ENCODE measurements at places on chromosomes 1 and 21.

DNA sequence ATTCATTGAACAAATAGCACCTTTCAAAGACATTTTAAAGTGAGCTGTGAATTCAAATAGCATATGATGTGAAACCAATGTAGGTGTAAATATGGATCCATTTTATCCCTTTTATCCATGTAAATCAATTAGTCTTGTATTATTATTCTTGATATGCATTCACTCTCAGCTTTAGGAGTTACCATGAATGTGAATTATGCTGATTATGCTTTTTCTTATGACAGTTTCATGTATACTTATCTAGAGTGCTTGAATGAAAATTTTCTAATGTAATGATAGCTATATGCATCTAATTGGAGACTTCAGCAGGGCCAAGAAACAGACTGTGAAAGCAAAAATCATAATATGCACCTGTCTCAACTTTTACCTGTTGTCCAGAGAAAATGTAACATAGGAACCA lies 226.6 kb upstream of the ST6GALNAC5 start:
- no peak for DNase-seq

DNA sequence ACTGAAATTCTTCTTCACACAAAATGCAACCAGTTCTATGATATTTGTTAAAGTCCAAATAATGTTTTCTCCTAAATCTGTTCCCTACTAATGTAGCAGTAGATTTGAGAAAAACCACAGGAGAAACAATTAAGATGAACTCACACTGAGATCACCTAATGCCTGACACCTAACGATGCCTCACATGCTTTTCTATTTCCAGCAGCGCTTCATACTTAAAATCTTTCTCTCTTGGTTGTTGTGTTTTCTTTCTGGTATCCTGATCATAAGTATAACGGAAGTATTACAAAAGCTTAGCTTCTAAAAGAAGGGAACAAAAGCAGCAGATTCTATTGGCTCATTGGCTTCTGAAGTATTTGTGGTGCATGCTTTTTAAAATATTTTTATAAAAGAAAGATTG lies 267.2 kb upstream of the SGIP1 start:
- no peak for DNase-seq

- DNase-seq: no peak
Observed at GRCh38 chr1:110185181-110185580, 24.9 kb upstream of the KCNC4 start.

- peak; percentile 68 for DNase-seq
Observed at GRCh38 chr1:202159534-202160371, 649 bp downstream of the PTPN7 start.

- no peak for DNase-seq
Observed at GRCh38 chr1:202754293-202754692, 44.0 kb upstream of the SYT2 start.

DNA sequence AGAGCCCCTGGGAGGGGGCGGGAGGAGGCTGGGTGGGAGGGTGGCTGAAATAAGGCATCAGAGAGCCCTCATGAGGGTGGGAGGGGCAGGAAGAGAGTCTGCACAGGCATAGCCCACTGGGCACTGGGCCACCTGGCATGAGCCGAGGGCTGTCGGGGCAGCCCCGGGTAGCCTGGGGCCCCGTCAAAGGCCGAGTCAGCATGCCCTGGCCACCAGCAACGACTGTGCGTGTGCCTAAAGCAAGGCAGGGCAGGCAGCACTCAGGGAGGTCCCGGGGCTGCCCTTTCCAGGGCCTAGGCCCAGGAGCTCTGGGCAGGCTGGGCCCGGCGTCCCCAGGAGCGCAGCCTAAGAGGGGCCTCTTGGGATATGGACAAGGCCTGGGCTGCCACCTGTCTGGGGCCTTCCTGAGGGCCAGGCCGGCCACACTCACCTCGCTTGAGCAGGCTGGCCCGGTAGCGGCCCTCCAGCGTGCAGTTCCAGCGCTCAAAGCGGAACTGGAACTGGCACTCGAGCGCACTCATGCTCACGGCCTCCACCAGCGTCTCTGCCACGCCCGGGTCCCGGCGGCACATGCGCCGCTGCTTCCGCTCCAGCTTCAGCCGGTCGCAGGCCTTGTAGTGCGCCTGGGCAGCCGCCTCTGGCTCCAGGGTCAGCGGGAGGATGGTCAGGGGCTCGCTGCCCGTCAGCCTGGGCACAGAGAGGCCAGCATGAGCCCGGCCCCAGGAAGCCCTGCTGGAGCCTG lies 22.7 kb downstream of the WNT9A start:
- no peak for DNase-seq

DNA sequence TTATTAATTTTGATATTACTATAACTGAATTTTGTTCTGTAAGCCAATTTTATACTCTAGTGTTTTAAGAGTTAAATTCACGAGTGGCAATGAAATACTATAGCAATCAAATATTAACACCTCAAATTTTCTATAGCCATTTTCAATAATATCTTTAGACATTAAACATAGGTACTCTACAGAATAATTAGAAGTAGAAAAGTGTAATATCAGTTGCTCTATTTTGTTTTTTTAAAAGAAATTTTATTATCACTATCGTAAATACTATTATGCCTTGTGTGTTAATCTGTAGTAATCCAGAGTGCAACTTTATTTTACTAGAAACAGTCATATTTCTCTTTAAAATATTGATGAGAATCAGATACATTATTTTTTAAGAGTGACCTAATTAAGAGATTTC lies 691.2 kb downstream of the USP25 start:
- no peak for DNase-seq

- no peak for DNase-seq
Observed at GRCh38 chr1:216614011-216614934, 109.0 kb downstream of the ESRRG start.

GRCh38 chr21:36422279-36423098 lies 37.3 kb downstream of the CHAF1B start:
- DNase-seq: no peak

DNA sequence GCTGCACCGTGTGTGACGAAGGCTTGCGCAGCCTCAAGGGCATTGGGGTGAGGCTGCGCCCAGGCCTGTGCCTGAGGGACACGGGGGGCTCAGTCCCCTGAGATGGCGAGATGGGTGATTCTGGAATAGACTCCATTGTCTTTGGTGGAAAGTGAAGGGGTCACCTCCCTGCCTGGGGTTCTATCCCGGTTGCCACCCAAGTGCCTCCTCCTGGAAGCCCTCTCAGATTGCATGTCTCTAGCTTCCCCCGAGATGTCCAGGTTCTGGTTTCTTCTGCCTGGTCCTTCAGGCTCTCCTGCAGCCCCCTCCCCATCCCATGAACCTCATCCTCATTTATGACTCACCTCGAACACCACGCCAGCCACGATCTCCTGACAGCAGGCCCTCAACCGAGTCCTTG lies 22.3 kb upstream of the MFN2 start:
- no peak for DNase-seq

DNA sequence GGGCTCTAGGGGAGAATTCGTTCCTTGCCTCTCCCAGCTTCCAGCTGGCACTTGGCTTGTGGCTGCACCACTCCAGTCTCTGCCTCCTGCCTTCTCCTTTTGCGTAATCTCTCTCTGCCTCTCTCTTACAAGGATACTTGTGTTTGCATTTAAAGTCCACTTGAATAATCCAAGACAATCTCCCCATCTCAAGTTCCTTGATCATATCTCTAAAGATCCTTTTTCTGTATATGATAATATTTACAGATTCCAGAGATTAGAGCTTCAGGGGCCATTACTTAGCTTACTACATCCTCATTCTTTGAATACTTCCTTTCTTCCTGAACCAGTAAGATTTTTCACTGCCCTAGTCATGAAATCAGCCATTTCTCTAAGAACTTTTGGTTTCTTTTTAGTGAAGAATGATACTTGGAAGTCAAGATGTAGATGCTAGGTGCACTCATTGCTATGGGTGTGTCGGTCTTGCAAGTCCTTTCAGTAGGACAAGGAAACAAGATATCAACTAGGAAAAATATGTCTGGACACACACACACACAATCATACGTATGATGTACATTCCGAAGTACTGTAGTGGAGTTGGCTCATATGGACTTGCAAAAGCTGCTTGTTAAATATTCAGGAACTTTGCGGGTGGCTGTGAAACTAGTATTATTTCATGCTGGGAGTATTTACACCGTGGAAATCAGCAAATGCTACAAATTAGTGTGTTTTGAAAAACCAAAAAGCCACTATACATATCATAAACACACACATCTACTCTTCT lies 20.8 kb upstream of the RLF start:
- DNase-seq: no peak

DNA sequence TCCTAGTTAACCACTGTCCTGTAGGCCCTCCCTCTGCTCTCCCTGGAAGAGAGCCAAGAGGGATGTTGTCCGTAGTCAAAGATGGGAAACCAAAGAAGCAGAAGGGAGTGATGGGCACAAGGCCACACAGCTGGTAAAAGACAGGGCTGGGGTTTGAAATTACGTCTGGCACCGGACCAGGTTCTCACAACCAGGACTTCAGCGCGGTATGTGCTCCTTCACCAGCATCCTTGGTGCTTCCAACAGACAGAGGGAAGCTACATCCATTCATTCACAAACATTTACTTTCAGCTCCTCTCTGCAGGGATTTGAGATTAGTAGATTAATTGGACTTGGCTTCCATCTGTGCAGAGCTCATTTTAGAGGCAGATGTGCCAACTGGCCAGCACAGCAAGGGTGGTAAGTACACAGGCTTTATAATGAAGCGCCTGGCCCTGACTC lies 191.2 kb downstream of the TRABD2B start:
- DNase-seq: no peak

DNA sequence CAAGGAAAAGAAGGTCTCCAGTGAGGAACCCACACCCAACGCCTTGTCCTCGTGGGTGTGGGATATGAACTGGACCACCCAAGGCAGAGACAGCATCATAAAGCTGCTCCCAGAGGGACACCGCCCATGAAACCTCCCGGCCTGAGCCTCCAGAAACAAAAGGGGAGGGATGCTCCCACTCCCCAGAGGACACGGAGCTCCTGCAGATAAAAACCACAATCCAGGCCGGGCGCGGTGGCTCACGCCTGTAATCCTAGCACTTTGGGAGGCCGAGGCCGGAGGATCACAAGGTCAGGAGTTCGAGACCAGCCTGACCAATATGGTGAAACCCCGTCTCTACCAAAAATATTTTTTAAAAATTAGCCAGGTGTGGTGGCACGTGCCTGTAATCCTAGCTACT lies 66.4 kb downstream of the CHD5 start:
- no peak for DNase-seq

GRCh38 chr1:166915941-166916340 lies 39.9 kb upstream of the TADA1 start:
- no peak for DNase-seq

DNA sequence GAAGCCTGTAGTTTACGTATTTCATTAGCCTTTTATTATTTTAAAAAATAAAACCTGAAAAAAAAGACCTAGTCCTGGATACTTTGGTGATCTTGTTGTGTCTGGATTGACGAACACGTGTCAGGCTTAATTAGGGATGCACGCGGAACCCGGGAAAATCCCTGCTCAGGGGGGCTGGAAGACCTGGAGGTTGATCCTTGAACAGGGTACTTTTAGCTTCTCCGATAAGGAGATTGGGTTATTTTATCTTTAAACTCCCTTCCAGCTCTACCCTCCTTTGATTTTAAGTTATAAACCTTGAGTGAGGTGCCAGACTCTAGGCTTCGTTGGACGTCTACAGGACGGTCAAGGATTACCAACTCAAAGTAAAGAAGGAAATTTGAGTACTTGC lies 552 bp upstream of the ZNF691 start:
- DNase-seq: no peak

GRCh38 chr1:229600229-229600628 lies 25.7 kb downstream of the TAF5L start:
- no peak for DNase-seq

GRCh38 chr1:21894034-21894881 lies 42.9 kb downstream of the HSPG2 start:
- DNase-seq: no peak

- no peak for DNase-seq
Observed at GRCh38 chr1:84704872-84705417, 14.7 kb upstream of the SSX2IP start.

DNA sequence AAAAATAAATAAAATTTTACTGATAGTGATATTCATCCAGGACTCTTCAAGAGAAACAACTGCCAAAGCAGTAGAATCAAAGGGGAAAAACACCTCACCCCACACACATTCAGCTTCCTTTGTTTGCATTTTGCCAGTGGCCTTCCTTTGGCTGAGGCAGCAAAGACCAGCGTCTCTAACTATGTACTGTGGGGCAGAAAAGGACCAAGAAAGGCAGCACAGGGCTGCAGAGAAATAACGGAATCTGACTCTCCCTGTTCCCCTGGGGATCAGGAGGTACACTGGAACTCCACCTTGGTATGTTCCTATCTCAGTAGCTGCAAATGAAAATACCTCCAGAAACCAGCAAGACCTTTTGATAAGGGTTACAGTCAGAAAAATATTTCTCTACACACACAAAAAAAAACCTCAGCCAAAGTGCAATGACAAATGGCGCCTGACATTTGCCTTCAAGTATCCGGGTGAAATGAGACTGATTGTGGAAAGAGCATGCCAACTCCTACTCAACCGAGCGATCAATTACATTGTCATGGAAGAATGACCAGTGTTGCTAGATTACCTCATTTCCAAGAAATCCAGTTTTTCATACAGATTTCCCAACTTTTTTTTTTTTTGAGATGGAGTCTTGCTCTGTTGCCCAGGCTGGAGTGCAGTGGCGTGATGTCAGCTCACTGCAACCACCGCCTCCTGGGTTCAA lies 50.9 kb downstream of the TARBP1 start:
- no peak for DNase-seq

DNA sequence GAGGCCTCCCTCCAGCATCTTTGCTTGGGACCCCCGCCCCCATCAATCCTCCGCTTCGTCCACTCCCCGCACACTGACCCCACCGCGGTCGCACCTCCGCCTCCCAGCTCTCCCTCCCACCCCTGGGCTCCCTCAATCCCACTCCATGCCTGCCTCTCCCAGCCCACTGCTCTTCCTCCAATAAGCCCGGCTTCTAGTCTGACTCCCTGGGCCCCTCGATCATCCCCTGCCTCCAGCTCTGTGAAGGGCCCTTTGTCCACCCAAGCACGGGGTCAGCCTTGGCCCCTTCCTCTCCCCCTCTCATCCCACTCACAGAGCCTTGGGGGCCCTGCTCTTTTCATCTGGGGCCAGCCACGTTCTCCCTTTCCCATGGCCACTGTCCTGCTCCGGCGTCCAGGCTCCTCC lies 1.5 kb upstream of the TMEM200B start:
- DNase-seq: no peak

DNA sequence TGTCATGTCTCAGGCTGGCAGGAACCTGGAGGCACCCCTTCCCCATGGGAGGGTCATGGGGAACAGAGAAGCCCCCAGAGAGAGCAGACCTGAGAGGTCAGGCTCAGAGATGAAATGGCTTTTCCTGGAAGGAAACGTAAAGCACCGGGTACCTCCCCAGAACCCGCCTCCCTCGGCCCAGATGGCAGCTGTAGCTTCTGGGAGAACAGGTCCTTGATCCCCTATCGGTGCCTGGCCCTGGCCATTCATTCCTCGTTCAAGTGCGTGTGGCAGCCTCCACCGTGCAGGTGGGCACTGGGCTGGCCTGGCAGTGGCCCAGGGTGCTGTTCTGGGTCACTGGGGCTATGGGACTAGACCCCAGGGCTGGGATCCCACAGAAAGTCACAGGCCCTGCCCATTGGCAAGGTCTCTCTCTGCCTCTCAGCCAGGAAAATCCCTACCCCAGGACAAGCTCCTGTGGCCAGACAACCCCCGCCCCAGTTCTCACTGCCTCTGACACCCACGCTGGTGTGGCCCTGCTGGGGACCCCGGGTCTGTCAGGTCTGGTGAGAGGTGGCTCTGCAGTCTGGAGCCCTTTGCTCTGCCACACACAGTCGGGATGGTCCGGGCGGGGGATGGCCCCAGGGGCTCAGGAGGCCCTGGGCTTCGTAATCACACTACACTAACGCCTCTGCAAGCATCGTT lies 183.2 kb upstream of the VAMP3 start:
- DNase-seq: no peak
